Gastrocnemius medialis (tissue), 4 donors: ENCODE measurements at places on chromosomes 6 and 20. TPM values are rescaled to one million over a fixed set of nuclear protein-coding genes. Genes with fewer than 3 reads are reported as not detected.

DNA sequence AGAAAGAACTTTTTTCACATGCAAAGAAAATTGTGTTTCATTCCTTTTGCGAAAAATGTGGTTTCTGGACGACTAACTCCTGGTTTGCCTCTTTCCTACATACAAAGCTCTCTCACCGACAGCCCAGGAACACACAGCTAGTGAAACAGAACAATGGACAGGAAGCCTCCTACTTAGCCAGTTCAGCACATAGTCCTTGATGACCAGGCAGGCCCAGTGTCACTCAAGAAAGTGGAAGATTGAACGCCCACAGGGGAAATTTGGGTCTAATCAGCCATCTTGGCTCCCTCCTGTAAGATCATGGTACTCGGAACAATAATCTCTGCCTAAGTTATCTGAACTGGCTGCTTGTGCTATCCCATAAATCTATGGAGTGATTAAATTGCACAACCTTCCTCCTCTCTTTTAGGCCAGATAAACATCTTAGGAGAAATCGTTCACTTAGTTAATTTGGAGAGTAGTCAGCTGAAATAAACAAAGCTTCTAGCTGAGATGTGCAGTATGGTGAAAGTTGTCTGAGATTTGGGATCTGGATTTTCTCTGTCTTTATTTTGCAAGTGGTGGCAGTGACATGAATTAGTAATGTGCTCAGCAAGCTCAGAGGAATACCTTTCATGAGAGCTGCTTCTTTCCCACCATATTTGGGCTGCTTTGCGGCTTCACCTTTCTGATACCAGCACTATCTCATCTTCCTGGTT, 147.0 kb downstream of the MTFR2 start:
- no peaks in the 10 kb centered on the region for H3K27me3 ChIP-seq
- H3K36me3 ChIP-seq: no peaks in the 10 kb centered on the region
- no peak overlapping the region for H3K4me3 ChIP-seq
- H3K27ac ChIP-seq: peak overlapping the region; percentile 74

DNA sequence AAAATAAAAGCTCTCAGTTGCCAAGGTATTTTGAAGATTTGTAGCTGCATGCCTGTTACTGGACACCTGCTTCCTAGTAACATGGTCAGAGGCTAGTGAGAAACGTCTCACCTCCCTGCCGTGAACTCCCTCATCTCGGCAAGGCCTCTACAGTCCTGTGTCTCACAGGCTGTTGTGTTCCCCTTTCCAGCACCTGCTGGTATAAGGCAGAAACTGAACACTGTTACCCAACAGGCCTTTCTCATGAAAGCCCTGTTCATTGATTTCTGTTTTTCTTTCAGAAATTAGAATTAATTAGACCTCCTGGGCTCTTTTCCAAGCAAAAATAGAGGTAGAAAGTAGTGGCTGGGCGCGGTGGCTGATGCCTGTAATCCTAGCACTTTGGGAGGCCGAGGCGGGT, 17.6 kb upstream of the SRSF3 start:
- H3K27ac ChIP-seq: no peak overlapping the region
- H3K27me3 ChIP-seq: no peaks in the 10 kb centered on the region
- H3K4me1 ChIP-seq: peaks cover 5% of the 10 kb centered on the region

DNA sequence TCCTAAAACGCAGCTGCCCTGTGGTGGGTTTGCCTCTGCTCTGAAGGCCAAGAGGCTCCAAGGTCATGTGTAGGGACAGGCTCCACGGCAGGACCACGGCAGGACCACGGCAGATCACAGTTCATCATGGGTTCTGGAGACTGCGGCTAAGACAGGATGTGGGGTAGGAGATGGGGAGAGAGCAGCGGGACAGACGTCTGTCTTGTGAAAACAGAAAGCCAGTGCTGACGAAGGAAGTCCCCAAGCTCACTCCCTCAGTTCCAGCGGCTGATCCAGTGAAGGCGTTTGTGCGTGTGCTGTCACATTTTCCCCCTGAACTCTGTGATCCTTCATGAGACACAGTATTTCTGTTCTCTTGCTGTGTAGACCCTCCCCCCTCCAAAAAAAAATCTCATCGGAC, 67.9 kb upstream of the PTGIS start:
- H3K4me3 ChIP-seq: no peak overlapping the region
- H3K4me1 ChIP-seq: peaks cover 70% of the 10 kb centered on the region
- peak overlapping the region; percentile 86 for H3K27ac ChIP-seq
- H3K36me3 ChIP-seq: peaks cover 52% of the 10 kb centered on the region

- no peaks in the 10 kb centered on the region for H3K4me1 ChIP-seq
- DNase-seq: no peak
- no peaks in the 10 kb centered on the region for H3K36me3 ChIP-seq
- no peak overlapping the region for H3K4me3 ChIP-seq
- no peak overlapping the region for H3K27ac ChIP-seq
These were observed 89.4 kb downstream of the TBXT start for GRCh38 chr6:166078294-166078693.

DNA sequence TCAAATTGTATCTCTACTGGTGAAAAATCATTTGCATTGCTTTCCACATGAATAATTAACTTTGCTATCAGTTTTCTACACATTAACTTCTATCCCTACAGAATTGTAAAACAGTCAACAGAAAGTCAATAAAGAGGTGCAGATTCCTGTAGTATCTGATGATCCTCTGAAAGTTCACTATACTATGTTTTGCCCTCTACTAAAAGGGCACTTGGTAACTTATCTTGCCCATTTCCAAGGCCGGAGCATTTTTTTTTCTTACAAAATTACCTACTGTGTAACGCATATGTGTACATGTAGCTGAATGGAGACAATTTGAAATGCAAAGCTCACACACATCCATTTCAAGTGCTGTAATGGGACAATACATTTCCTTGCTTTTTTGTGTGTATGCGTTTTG, 9.6 kb upstream of the SPTLC3 start:
- no peaks in the 10 kb centered on the region for H3K27me3 ChIP-seq
- H3K36me3 ChIP-seq: no peaks in the 10 kb centered on the region
- no peaks in the 10 kb centered on the region for H3K4me1 ChIP-seq
- H3K4me3 ChIP-seq: no peak overlapping the region

DNA sequence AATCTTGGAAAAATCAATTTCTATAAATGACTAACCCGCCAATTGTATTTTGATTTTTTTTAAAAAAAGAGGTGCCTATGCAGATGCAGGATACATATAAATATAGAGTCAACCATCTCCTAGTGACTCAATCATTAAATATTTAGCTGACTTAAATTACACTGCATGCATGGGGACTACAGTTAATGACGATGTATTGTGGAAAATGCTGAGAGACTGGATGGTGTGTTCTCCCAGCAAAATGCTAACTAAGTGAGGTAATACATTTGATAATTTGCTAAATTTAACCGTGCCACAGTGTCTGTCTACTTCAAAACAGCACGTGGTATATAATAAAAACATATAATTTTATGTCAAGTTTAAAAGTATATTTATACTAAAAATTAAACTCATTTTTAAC, 341.6 kb downstream of the PRKN start:
- DNase-seq: no peak
- H3K4me3 ChIP-seq: no peak overlapping the region
- H3K27ac ChIP-seq: no peak overlapping the region
- no peaks in the 10 kb centered on the region for H3K36me3 ChIP-seq
- H3K4me1 ChIP-seq: peaks cover 3% of the 10 kb centered on the region

GRCh38 chr20:38727607-38728190, 3.4 kb downstream of the SLC32A1 start:
- H3K4me1 ChIP-seq: peaks cover 17% of the 10 kb centered on the region
- H3K4me3 ChIP-seq: no peak overlapping the region
- no peak overlapping the region for H3K27ac ChIP-seq

DNA sequence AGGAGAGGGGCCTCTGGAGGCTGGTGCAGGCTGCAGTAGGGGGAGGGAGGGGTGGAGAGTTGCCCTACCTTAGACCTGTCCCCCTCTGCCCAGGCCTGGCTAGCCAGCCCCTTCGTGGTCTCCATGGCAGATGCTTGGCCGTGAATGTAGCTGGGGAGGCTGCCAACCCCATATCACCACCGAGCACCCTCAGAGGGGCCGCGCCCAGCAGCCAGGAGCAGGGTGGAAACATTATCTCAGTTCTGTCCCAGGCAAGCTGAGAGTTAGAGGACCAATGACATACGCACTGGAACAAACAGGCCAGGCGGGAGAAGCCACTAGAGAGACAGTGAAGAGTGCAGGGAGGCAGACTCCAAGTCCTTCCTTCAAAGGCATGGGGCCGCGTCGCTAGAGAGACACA, 66.5 kb downstream of the LRFN2 start:
- H3K27me3 ChIP-seq: no peaks in the 10 kb centered on the region
- no peaks in the 10 kb centered on the region for H3K4me1 ChIP-seq
- no peak overlapping the region for H3K27ac ChIP-seq
- DNase-seq: no peak

- no peaks in the 10 kb centered on the region for H3K36me3 ChIP-seq
- peaks cover 14% of the 10 kb centered on the region for H3K4me1 ChIP-seq
- no peak overlapping the region for H3K4me3 ChIP-seq
- no peak overlapping the region for H3K27ac ChIP-seq
These were observed 38.6 kb upstream of the GMPR start for GRCh38 chr6:16199804-16200203.

GRCh38 chr20:59453759-59454560, 150.4 kb upstream of the PHACTR3 start:
- H3K4me3 ChIP-seq: no peak overlapping the region
- no peaks in the 10 kb centered on the region for H3K4me1 ChIP-seq
- H3K27me3 ChIP-seq: no peaks in the 10 kb centered on the region
- no peak for DNase-seq
- H3K27ac ChIP-seq: no peak overlapping the region
- no peaks in the 10 kb centered on the region for H3K36me3 ChIP-seq

DNA sequence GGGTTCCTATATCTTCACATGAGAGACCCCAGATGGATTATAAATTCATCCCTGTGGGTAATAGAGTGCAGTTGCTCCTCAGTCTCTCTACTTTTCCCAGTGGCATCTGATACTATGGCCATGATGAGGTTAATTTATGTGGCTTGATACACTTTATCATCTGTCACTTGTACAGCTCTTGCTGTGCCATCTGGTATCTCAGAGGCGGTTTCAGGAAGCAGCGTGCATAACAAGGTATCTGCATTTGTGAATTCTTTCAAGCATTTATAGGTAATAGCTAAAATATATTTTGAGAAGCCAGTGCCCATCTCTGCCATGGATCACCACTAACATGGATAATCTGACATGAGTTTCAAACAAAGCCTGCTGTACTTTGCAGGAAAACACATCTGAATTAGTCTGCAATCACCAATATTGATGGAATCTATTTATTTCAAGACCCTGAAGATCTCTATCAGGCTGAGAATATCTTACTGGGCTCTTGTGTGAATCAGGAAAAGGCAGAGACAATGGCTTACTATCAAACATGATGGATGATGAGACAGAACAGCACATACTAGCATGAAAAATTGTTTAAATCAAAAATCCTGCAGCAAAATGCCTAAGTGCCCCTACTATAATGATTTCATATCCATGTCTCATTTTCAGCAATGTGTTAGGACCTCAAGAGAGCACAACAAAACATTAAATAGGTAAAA, 548.7 kb upstream of the MAP3K7 start:
- no peaks in the 10 kb centered on the region for H3K27me3 ChIP-seq
- H3K4me3 ChIP-seq: no peak overlapping the region
- H3K4me1 ChIP-seq: no peaks in the 10 kb centered on the region
- H3K27ac ChIP-seq: no peak overlapping the region

DNA sequence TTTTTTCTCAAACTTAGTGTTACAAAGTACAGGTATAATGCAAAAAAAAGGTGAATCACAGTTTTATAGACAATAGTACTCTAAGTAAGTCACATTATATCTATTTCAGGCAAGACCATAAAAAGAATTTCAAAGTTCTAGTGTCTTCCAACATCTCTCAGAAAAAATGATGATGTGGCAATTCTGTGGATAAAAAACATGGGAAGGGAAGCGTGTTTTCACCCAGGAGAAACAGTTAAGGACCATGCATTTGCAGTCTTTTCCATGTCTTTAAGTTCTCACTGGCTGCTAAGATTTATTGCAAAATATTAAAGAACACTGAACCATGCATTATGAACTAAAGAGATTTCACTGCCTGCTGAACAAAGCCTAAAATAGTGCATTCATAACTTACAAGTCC, 1.8 kb downstream of the SSR1 start:
- no peak overlapping the region for H3K27ac ChIP-seq
- DNase-seq: no peak
- H3K4me3 ChIP-seq: no peak overlapping the region
- no peaks in the 10 kb centered on the region for H3K27me3 ChIP-seq
- H3K4me1 ChIP-seq: peaks cover 19% of the 10 kb centered on the region

DNA sequence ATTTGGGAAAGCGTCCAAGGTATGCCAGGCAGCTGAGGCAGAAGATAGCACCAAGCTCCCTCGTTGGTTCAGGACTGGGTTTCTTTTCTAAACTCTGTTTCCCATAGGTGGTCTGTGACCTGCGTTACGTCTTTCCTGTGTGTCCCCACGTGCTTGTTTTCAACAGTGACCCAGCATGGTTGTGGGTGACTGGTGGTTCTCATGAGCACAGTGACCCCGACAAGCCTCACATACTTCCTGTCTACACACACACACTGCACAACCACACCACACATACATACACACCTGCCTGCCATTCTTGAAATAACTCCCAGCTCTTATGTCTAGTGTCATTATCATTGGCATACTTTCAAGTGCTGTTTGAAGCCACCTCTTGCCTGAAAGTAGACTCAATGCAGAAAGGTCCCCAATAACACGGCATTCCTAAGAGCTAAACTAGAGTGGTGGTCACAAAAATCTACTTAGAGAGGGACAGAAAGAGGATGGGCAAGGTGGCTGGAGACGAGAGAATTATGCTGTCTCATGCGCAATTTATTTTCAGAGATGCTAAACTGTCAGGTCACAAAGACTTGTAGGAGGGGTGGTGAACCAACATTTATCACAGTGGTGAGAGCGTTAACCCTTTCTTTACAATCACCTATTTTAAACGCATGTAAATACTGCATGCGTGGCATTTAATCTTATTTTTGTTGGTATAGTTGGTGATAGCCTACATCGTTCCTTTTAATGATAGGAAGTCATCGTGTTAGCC, 66.7 kb downstream of the GCNT2 start:
- DNase-seq: no peak
- H3K27me3 ChIP-seq: peaks cover 3% of the 10 kb centered on the region
- no peaks in the 10 kb centered on the region for H3K36me3 ChIP-seq

- no peak for DNase-seq
- no peaks in the 10 kb centered on the region for H3K27me3 ChIP-seq
- peak overlapping the region; percentile 27 for H3K4me3 ChIP-seq
- no peaks in the 10 kb centered on the region for H3K36me3 ChIP-seq
These were observed 714 bp downstream of the AIF1 start for GRCh38 chr6:31615748-31616147.

- no peaks in the 10 kb centered on the region for H3K27me3 ChIP-seq
- H3K4me3 ChIP-seq: peak overlapping the region; percentile 67
- H3K36me3 ChIP-seq: no peaks in the 10 kb centered on the region
- peaks cover 85% of the 10 kb centered on the region for H3K4me1 ChIP-seq
These were observed 796 bp downstream of the PHF20 start for GRCh38 chr20:35772563-35773058.

SLC12A5 gene
- total RNA-seq: not detected

STX11 gene
- total RNA-seq: 5.2 TPM

CGA gene
- total RNA-seq: not detected

RAET1L gene
- not detected for total RNA-seq

LSM14B gene
- total RNA-seq: 35.2 TPM

SIGLEC1 gene
- total RNA-seq: 2.2 TPM

GPX5 gene
- total RNA-seq: not detected
